ENCODE measurements at places on chromosomes 6 and 20. TPM values are rescaled to one million over a fixed set of nuclear protein-coding genes. Genes with fewer than 3 reads are reported as not detected.

Gene OPRL1
- 1.0 TPM for total RNA-seq

Gene PRDM1
- total RNA-seq = 7.7 TPM

Gene SLC17A3
- 1.1 TPM for total RNA-seq

Gene WFDC8
- total RNA-seq = not detected

Gene ACAT2
- 30.0 TPM for total RNA-seq

Gene BNIP5
- total RNA-seq = 0.05 TPM

Gene ZKSCAN4
- 3.0 TPM for total RNA-seq

Gene CYB5R4
- total RNA-seq = 26.3 TPM

Gene HAO1
- not detected for total RNA-seq

Gene CRIP3
- 0.45 TPM for total RNA-seq

Gene SMLR1
- not detected for total RNA-seq

Gene DPPA5
- not detected for total RNA-seq

Gene CST5
- not detected for total RNA-seq

Gene PRKN
- total RNA-seq = not detected

Gene JPH2
- total RNA-seq = 6.0 TPM

Gene MAS1
- total RNA-seq = not detected

Gene PTCRA
- not detected for total RNA-seq

Data from A549 treated with Hydrocortisone at 1 μM for 4 hours (cell line).